ENCODE measurements at places on chromosomes 4 and X.

- DNase-seq, result no peak
Observed at GRCh38 chr4:12928751-12929150, 555.4 kb downstream of the RAB28 start.

- no peak for DNase-seq
Observed at GRCh38 chr4:80271801-80272200, 5.3 kb downstream of the FGF5 start.

DNA sequence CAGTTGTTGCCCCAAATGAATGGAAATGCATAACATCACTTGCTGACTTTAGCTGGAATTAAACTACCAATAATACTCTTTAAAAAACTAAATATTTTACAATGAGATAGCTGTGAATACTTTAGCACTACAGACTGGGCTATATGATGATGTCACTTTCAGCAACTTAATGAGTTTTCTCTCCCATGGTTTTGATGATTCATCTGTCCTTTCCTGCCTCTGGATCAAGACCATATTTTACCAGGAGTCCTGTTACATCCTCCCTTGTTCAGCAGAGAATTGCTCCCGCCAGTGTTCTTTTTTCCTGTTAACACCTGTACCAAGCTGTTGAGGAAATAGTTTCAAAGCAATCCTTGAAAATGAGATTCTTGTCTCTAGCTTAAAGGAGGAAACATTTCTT lies 543.0 kb downstream of the SPRY1 start:
- DNase-seq, result no peak

- DNase-seq, result no peak
Observed at GRCh38 chr4:173056271-173056670, 112.3 kb upstream of the GALNT7 start.

DNA sequence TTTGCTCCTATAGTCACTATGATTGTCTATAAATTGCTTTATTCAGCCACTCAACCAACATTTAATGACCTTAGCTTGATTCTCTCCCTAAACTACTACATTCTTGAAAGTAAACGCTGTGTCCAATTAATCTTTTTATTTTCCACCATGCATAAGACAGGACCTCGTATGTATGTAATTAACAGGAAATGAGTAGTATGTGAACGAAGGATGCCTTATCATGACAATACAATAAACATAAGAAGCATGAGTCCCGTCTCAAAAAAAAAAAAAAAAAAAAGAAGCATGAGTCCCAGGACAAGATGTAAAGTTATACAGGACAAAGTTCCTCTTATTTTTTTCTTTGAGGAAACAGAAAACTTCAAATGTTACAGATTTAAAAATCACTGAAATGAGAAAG lies 92.5 kb downstream of the PPP3CA start:
- DNase-seq, result no peak

DNA sequence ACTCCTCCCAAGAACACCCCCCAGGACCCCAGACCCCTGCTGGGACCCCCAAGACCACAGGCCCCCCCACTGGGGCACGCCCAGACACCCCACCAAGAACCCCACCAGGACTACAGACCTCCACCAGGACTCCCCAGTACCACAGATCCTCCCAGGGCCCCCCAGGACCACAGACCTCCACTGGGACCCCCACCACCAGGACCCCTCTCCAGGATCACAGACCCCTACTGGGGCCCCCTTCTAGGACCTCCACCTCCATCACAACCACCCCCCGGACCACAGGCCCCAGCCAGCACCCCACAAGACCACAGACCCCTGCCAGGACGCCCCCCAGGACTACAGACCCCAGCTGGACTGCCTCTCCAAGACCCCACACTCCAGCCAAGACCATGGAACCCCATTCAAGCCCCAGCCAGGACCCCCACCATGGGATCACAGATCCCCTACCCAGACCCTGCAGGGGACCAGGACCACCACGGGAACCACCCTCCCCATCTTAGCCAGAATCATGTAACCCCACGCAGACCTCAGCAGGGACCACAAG lies 855 bp upstream of the DHRSX start:
- DNase-seq, result no peak

- peak; percentile 67 for DNase-seq
Observed at GRCh38 chr4:76198411-76199237, 15.0 kb downstream of the SCARB2 start.

DNA sequence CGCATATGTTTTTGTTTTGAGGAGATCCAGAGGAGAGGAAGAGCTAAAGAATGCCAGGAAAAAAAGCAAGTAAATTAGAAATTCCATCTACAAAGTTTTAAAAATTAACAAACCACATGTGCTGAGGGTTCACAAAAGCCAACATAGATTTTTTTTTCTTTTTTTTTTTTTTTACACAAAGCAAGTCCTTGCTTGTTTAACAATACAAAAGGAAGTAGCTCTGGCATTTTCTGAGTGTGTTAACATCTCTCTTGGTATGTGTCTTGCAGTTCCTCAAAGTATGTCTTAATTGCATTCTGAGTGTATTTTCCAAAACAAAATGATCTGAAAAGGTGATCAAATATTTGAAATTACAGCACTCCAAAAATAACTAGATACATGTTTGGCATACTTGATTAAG lies 1682.7 kb upstream of the AGA start:
- DNase-seq, result no peak

DNA sequence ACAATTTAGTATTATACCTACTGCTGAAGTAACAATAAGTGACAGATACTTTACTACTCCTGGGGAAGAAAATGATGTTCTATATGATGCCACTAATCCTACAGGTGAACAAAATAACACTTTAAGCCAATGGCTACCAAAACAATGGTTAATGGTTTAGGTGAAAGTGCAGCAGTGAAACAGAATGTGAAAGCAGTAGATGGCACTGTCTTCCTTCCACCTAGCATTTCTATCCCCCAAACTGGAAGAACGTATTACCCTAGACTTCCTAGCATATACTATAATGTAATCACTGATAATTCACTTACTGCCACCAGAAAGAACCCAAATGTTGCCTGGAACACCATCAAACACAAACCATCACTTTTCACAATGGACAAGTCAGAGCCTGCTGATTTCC lies 18.9 kb upstream of the CABS1 start:
- DNase-seq, result no peak

- no peak for DNase-seq
Observed at GRCh38 chrX:124231451-124231759, 101.1 kb upstream of the TEX13D start.

DNA sequence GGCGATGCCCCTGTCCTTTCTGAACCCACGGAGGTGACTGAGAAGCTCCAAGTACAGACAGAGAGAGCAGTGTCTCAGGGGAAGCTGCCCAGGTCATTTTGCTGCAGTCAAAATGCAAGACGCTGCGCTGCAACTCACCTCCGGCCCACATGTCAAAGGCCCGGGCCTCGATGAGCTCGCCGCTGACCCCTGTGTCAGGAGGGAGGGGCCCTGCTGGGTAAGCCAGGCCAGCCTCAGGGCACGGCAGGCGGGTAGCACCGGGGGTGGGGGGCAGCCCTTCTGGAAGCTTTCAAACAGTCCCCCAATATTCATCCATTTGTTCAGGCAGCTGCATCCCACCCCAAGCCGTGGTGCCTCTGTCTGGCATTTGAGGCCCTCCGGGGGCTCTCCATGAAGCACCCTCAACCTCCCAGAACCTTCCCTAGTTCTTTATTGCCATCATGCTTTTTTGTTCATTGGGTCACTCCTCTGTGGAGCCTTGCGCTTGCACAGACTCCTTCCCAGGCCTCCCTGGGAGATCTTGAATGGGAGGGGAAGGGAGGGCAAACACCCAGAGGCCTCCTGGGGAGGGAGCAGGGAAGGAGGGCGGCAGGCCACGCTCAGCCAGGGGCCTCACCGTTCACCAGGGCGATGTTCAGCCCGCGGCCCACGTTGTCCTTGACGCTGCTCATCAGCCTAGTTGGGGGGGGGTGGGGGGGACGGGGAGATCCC lies 8.2 kb downstream of the FAM3A start:
- no peak for DNase-seq

DNA sequence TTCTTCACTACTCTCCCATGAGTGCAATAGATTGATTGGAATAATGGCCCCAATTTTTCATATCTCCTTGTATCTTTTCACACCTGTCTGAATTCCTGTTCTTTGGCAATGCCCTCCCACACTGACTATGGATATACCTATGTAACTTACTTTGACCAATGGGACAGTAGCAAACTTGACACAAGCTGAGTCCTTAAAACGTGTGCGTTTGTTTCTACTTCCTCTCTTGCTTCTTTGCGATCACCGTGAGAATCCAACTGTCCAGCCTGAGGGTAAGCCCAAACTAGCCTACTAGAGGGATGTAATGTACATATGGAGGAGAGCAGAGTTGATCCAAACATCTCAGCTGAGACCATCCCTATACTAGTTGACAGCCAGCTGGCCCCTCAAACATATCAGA lies 19.3 kb downstream of the TEC start:
- no peak for DNase-seq

DNA sequence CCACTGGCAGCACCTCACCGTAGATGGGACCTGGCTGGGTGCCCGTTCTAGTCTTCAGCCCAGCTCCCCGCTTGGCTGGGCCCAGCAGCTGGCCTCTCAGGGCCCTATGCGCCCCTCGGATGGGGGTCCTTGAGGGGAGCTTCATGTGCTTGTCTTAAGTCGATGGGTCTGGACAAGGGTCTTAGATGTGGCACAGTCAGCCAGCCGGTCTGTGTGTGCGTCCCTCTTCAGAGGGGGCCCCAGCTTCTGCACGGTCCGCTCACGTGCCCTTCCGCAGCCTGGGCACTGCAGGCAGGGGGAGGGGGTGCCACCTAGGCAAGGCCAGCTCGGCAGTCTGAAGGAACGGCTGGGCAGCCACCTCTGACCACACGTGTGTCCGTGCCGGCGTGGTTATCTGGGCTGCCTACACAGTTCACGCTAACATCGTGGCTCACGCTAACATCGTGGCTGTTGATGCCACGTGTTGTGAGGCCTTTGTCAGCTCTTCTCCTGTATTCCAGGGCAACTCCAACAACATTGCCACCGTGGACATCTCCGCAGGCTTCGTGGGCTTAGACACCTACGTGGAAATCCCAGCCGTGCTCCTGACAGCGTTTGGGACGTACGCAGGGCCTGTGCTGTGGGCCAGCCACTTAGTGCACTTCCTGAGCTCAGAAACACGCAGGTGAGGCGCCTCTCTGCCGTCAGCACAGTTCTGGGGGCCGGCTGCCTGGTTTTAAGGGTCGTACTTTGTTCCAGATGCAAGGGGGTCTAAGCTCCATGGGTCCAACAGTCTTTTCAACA lies 34.5 kb downstream of the PIGG start:
- DNase-seq, result no peak

- no peak for DNase-seq
Observed at GRCh38 chr4:2843941-2844584, 419 bp downstream of the ADD1 start.

GRCh38 chrX:107442914-107443527 lies 6.4 kb upstream of the FRMPD3 start:
- DNase-seq, result no peak

- no peak for DNase-seq
Observed at GRCh38 chr4:136706942-136707341, 825.4 kb downstream of the PCDH18 start.

- DNase-seq, result no peak
Observed at GRCh38 chr4:38275331-38276100, 315.3 kb downstream of the PTTG2 start.

DNA sequence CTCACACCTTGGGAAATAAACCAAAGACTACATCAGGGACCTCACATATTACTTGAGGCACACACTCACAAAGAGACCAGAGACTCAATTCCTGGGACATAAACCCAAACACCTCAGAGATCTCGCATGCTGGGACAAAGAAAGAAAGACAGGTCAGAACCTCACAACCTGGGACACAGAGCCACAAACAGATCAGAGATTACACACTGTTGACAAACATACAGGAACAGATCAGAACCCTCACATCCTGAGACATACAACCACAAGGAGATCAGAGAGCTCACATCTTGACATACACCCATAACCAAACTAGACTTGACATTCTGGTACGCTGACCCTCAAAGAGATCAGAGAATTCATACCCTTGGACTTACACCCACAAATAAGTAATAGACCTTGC lies 17.3 kb downstream of the SUV39H1 start:
- DNase-seq, result no peak

- DNase-seq, result no peak
Observed at GRCh38 chr4:187362937-187363857, 632.4 kb upstream of the ZFP42 start.

- DNase-seq, result no peak
Observed at GRCh38 chr4:89000844-89001360, 56.1 kb downstream of the FAM13A start.
